ENCODE measurements at places on chromosomes 7 and 10.

- DNase-seq = peak; percentile 90
Measured at GRCh38 chr10:43407576-43408330, 1.2 kb downstream of the HNRNPF start.

GRCh38 chr7:29557954-29558353, 5.7 kb upstream of the PRR15 start:
- DNase-seq = no peak

DNA sequence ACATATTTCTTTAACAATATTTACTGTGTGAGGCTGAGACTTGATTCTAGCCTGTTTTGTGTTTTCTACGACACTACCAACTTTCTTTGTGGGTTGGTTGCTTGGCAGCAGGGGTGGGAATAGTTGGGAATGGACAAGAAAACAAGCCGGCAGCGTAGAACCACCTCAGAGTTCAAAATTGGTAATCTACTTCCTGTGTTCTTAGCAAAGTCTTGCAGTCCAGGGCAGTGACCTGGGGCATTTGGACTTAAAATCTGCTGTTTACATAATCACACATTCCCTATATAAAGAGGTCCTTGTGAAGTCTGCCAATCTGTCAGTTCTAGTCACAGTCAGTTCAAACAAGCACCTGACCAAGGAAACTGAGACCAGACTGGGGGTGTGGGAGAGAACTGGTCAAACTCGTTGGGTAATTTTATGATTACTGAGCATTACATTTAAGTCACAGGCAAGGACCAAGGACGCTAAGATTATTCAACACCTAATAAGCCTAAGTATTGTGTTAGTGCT, 167.9 kb downstream of the CPEB3 start:
- no peak for DNase-seq

GRCh38 chr10:120453319-120453718, 3.7 kb upstream of the PLPP4 start:
- DNase-seq = no peak

- peak; percentile 62 for DNase-seq
Measured at GRCh38 chr10:13615650-13616300, 29.0 kb downstream of the PRPF18 start.

DNA sequence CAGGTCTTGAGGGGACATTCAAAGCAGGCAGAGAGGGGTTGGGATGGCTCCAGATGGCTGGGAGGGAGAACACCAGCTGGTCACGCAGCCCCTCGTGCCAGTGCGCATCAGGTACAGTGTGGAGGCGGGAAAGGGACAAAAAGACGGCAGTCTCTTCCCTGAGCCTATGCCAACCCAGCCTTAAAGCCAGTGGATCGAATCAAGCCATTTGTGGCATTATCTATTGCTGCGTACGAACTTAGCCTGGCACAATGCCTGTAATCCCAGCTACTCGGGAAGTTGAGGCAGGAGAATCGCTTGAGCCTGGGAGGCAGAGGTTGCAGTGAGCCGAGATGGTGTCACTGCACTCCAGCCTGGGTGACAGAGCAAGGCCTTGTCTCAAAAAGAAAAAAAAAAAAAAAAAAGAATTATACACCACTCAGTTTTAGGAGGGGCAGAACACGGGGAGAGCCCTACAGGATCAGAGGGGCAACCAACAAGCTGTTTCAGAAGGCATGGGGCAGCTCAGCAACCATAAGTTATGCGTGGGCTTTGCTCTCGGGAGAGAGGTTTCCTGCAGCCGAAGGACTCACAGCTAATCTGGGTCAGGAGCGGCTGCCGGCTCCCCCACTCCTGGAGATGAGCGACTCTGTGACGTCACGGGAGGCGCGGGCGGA, 356 bp upstream of the NDUFB2 start:
- DNase-seq = peak; percentile 91

- peak; percentile 53 for DNase-seq
Measured at GRCh38 chr10:77351386-77351785, 286.2 kb downstream of the KCNMA1 start.

GRCh38 chr7:54014765-54015164, 527.4 kb upstream of the VSTM2A start:
- DNase-seq = no peak

GRCh38 chr7:130998993-130999602, 265.1 kb upstream of the KLF14 start:
- DNase-seq = peak; percentile 27

DNA sequence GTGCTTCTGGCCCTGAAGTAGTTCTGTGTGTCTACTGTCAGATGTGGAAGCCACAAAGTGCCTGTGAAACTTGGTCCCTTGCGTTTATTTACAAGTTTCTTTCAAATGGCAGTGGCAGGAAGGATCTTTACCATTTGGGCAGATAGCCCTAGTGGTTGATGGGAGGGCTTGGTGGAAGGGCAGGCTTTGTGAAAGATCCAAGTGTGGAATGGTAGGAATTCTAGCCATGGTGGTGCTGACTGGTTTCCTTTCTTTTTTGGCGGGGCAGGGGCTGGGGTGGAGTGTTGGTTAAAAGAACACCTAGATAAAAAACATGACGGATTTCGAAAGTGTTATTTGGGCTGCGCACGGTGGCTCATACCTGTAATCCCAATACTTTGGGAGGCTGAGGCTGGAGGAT, 27.0 kb downstream of the AUTS2 start:
- no peak for DNase-seq

DNA sequence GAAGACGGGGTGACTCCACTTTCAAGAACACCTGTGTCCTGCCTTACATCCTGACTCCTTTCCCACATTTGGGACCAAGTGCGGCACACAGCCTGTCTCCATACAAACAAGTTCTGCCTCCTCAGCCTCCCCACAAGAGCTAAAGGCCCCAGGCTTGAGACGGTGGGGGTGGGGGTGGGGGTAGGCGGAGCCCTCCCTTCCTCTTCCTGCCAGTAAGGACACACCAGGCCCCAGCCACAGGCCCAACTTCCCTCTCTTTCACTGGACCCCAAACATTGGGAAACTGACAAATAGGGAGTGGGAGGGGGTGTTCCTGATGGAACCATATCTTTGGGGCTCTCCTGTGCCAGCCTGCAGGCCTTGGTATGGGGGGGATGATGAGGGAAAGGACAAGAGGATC, 4.6 kb downstream of the CDK5 start:
- no peak for DNase-seq

GRCh38 chr10:78905015-78905956, 163.5 kb upstream of the ZMIZ1 start:
- DNase-seq = no peak

- DNase-seq = no peak
Measured at GRCh38 chr7:134037991-134038390, 89.1 kb upstream of the LRGUK start.

- no peak for DNase-seq
Measured at GRCh38 chr7:139036901-139037300, 1.1 kb upstream of the ZC3HAV1L start.

DNA sequence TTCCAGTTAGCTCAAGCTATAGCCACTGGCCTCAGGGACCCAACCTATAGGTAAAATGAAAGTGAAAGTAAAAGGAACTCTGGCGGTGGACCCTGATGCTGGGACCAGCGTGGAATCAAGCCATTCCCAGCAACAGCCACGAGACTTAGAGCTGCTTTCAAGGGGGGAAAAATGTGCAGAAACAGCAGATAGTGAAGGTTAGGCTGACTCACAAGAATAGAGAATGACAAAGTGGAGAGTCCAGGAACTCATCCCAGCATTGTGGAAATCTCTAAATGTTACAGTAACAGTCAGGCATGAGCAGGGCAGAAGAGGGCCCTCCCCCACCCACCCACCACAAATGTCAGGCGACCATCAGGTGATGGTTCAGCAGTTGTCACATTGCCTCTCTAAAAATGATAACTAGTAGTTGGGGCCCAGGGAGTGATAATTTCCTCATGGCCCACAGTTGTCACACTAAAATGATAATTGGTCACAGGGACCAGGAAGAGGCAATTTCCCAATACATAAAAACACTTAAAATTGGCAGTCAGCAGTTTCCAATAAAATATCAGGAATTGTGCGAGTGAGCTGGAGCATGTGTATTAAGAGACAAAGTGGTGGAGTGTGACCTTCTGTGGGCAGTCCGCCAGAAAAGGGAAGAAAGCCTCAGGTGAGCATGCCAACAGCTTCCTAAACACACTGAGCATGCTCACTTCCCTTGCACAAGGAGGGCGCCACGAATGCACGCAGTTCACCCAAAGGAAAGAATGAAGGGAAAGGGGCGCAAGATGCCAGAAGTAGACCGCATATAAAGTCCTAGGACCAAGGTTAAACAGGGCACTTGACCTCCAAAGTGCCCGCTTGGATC, 129.8 kb upstream of the PPP1R3A start:
- DNase-seq = peak; percentile 45

DNA sequence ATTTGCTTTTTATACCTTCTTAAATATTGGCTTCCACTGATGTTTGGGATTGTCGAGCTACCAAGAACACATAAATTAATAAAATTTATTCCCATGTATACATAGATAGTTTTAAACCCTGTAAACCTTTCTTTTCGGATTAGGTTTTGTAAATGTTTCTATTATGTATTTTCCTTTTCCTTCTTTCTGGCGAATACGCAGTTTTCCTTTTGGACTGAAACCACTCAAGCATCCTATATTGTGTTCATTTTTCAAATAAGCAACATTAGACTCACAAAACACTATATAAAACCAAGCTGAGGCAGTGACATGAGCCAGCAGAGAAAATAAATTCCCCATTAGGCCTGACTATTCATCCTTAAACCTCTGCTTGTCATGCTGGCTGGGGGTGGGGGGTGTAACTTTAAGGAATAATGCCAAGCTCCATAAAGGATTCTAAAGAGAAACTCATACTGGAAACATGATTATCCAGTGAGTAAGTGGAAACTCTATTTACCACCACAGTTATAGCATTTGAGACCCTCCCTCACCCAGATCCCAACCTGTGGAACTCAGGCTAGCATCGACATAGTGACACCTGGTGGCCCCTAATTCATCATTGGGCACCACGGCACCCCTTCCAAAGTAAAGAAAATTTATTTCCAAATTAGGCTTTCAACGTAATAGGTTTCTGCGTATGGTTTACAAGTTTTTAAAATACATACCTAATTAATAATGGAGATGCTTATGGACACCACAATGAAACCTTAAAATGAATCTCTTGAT, 86.5 kb upstream of the CELF2 start:
- no peak for DNase-seq

- peak; percentile 57 for DNase-seq
Measured at GRCh38 chr10:133307776-133308420, 774 bp downstream of the TUBGCP2 start.

- peak; percentile 31 for DNase-seq
Measured at GRCh38 chr10:13743101-13743693, 156.4 kb downstream of the PRPF18 start.

DNA sequence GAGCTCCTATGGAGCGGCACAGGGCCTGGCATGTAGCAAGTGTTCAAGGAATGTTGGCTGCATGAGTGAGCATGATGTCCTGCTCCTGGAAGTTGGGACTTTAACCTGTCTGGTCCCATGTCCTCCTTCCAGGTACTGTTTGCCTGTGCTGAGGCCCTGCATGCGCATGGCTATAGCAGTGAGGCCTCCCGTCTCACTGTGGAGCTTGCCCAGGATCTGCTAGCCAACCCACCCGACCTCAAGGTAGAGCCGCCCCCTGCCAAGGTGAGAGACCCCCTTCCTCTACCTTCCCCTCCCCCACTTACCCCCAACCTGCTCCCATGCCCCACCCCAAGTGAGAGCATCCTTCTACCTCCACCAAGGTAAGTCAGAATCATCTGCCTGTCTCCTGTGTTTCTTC, 8.1 kb downstream of the ZSWIM8 start:
- no peak for DNase-seq

- DNase-seq = peak; percentile 20
Measured at GRCh38 chr10:71357792-71358265, 38.8 kb downstream of the SLC29A3 start.

DNA sequence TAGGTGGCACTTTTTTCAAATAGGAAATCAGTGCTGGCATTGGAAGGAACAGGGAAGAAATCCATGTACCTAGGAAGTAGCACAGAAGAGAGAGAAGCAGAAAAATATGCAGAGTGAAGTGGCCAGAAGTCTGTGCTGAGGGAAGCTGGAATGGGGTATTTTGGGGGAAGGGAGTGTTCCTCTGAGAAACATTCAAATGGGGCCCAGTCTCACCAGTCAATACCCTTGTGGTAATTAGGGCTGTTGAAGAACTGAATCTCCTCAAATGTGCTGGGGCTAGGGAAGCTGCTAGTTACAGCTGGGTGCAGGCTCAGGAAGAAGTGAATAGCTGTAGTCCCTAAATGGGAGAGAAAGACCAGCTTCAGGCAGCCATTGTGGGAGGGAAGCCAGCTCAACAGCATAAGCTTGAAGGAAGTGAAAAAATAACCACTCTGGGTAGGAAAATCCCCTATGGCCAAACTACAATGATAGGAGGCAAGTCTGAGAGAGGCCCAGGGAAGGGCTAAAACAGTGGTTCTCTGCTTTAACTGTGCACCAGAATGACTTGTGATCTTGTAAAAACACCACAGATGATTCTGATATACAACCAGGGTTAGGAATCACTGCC, 7.6 kb downstream of the NDST2 start:
- DNase-seq = no peak

DNA sequence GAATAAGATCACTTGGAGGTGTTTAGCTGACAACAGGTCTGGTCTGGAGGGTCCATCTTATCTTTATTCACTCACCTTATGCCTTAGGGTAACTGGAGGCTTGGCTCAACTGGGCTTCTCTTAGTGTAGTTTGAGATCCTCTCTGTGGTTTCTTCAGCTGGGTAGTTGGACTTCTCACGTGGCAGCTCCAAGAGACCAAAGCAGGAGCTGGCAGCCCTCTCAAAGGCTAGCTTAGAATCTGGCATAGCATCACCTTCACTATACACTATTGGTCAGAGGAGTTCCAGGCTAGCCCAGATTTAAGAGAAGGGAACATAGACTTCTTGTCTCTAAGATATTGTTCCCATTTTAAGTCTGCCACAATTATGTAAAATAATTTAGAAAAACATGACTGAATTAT, 16.4 kb downstream of the ADK start:
- DNase-seq = no peak

GRCh38 chr7:151695951-151696541, 176.4 kb upstream of the RHEB start:
- no peak for DNase-seq

- DNase-seq = no peak
Measured at GRCh38 chr7:136348542-136349192, 371.5 kb upstream of the MTPN start.

GRCh38 chr7:44811093-44811492, 14.6 kb downstream of the PPIA start:
- DNase-seq = no peak

GRCh38 chr7:55020466-55020871, 1.7 kb downstream of the EGFR start:
- DNase-seq = peak; percentile 62

- no peak for DNase-seq
Measured at GRCh38 chr10:62819141-62819920, 3.2 kb upstream of the EGR2 start.

GRCh38 chr7:82209179-82209747, 234.3 kb downstream of the CACNA2D1 start:
- no peak for DNase-seq

- no peak for DNase-seq
Measured at GRCh38 chr7:17158261-17158660, 140.2 kb upstream of the AHR start.

GRCh38 chr10:79166741-79167140, 98.0 kb downstream of the ZMIZ1 start:
- DNase-seq = no peak
